ENCODE measurements at places on chromosomes 3 and 15.

- DNase-seq, result no peak
These were observed 32.4 kb upstream of the SMAD3 start for GRCh38 chr15:67033012-67033411.

- peak; percentile 83 for DNase-seq
These were observed 9.1 kb downstream of the CHD2 start for GRCh38 chr15:92909136-92909781.

DNA sequence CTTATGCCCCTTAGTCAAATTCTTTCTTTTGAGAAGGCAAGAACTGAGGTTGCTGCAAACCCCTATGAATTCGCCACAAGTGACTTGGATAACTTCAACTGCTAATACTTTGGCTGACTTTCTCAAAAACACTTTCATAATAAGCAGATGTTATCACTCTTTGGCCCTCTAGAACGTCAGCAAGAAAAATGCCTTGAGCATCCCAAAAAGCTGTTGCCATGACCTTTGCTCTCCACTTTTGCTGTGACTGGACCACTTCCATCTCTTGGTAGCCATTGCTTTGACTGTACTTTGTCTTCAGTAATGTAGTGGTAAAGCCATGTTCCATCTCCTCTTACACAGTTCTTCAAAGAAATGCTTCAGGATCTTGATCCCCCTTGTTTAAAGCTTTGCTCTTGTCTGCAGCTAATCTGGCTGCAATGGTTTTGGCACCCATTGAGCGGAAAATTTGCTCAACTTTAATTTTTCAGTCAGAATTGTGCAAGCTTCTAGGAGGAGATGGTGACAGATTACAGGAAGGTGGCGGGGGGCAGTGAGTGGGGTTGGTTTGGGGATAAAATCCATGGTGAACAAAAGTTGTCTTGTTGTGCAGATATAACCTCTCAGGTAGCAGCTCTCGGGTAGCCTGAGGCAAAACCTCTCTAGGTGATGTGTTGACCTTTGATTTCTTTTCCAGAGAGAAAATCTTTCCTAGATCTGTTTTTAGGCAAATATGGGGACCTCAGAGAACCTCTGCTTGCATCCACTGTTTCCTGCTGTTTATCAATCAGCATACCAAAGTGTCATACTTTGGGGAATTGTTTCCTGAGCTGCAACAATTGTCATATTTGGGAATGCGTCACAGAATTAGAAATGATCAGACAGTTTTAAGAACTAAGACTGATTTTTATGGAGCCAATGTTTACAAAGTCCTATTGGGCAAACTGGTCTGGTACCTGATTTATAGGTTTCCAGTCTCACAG lies 83.6 kb downstream of the CCR1 start:
- DNase-seq, result no peak

DNA sequence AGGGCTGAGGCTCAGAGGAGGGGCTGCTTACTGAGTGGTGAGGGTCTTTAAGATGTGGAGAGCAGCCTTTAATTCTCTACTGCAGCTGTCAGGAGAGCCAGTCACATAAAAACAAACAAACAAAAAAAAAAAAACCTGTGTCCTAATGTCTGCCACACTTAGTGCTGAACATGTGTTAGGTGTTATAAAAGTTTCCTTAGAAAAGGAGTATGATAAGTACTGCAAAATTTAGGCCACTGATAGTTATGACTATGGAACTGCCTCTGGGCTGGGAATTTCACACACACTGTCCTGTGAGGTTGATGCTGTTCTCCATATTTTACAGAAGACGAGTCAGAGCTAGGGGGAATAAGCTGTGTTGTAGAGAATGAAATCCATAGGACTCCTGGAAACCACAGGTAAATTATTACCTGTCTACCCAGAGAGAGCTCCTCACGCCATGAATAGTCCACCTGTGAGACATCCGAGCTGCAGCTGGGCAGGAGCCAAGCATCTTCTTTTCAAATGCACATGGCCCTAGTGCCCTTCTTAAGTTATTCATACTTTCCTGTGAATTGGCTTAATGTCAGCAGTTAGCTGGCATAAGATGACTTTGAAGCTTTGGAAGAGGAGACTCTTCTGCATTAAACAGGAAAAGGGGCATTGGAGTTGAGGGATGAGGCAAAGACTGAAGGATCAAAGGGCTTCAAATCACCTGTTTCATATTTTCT lies 34.5 kb upstream of the SKOR1 start:
- DNase-seq, result no peak

DNA sequence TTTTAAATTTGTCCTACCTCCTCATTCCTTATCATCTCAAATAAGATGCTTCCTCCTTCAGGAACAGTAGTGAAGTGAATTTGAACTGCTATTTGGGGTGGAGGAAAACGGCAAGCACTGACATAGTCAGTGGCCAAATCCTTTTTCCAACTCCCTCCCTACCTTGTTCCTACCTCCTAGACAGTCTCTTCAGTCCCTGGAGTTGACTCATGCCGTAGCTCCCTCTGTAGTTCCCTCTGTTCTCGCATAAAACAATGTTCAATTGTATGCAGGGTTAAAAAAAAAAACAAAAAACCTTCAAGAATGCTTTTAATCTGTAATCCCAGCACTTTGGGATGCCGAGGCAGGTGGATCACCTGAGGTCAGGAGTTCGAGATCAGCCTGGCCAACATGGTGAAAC lies 1.4 kb downstream of the UBR1 start:
- DNase-seq, result no peak

DNA sequence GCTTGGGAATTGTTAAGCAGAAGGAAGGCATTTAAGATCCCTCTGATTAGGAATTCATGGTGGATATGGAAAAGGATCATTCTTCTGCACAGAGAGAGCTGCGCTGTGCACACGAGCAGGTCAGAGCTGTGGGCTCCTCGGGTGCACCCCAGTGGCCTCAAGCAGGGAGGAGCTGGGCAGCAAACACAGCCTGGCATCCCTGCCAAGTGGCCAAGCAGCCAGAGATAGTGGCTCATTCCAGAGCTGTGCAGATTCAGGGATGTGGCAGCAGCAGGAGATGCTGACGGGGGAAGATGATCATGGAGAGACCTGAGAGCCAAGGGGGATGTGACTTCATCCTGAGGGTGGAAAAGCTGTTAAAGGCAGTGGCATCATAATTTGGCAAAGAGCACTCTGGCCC lies 55.9 kb downstream of the LRRK1 start:
- DNase-seq, result no peak

DNA sequence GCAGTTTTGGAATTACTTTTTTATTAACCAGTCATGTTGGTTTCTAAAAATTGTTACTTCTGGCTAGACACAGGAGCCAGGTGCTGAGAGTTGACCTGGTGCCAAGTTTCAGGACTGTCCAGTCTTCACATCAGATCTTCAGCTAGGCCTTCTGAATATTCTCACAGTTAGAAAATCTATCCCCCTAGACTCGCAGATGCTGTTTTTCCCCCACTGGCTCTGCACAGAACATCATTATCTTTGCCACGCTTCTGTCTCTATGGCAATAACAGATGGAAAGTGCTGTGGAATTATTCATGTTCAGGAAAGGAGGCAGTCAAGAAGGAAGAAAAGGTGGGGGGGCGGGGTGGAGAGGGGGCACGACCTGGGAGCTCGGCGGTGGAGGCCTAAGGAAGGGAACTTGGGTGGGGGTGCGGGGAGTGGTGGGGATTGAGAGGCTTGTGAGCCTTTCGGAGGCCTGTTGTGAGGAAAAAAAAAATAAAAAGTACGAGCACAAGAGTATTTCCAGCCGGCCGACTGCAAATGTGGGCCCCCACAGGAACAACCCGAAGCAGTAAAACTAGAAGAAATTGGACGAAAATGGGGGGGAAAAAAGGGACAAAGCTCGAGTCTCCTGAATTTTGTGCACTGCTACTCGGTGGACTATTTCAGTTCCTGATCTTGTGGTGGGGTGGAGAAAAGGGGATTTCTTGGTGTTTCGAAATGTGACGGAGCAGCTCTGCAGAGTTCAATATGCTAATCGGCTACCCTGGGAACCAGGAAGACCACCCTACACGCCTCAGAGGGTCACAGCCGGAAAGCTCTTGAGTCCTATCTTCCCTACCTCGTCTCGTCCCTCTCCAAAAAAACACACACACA lies 1.5 kb upstream of the SKIL start:
- DNase-seq, result peak; percentile 62

DNA sequence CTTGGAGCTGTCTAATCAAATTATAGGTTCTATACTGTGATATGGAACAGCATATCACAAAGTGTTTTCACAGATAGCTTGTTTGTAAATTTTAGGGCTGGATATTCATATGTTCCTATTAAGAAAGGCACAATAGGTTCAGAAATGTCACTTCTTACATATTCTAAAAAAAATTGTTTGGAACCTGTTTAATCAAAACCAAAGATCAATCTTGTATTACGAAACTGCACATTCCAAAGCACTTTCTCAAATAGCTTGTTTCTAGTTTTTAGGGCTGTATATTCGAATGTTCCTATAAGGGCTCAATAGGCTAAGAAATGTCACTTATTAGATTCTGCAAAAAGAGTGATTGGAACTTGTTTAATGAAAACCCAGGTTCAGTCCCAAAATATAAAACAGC lies 67.4 kb upstream of the OSBPL11 start:
- peak; percentile 17 for DNase-seq

- DNase-seq, result no peak
These were observed 90.6 kb upstream of the GRM7 start for GRCh38 chr3:6770397-6770690.

Measured in fibroblast of skin of right quadriceps (primary cell).